Mucosa of descending colon (tissue), 3 donors: ENCODE measurements at places on chromosomes 4 and X. TPM values are rescaled to one million over a fixed set of nuclear protein-coding genes. Genes with fewer than 3 reads are reported as not detected.
A peak's percentile ranks its signal among the peaks of the same experiment; 100 is the strongest.

DNA sequence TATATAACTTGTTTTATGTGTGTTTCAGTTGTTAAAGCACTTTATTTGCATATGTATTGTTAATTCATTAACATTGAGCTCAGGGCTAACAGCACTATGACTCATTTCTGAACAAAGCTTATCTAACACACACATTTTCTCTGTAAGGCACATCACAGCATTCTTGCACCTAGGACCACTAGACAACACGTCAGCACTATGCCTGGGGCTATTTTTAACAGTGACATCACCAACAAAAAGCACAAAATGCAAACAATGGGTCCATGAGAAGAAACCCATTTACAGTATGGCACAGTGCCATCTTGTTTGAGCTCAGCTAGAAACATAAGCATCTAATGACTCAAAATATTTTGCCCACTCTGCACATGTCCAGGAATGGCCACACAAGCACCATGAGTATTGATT lies 124.4 kb downstream of the RELL1 start:
- no peak for DNase-seq

DNA sequence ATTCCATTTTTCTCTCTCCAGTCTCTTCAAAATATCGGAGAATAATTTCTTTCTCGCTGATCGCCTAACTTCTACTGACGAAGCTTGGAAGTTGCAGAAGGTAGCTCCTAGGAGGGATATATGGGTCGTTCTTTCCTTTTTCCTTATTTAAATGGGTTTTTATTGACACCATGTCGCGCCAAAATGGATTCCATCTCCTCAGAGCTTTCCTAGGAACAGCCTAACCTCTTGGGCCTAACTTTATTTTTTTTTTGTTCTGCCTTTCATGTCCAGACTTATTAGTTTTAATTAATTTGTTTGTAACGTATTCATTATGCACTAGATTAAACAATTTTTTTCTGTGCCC lies 359.4 kb upstream of the ZCCHC13 start:
- no peak for DNase-seq

- no peak for DNase-seq
Measured at GRCh38 chr4:87118826-87119225, 101.6 kb downstream of the KLHL8 start.

- DNase-seq = no peak
Measured at GRCh38 chrX:40449396-40449795, 131.4 kb upstream of the ATP6AP2 start.

Gene F8A2
- total RNA-seq = not detected

Gene GAGE12J
- not detected for total RNA-seq

- DNase-seq = no peak
Measured at GRCh38 chrX:639151-639550, 8.6 kb downstream of the SHOX start.

Gene SSX1
- total RNA-seq = not detected

DNA sequence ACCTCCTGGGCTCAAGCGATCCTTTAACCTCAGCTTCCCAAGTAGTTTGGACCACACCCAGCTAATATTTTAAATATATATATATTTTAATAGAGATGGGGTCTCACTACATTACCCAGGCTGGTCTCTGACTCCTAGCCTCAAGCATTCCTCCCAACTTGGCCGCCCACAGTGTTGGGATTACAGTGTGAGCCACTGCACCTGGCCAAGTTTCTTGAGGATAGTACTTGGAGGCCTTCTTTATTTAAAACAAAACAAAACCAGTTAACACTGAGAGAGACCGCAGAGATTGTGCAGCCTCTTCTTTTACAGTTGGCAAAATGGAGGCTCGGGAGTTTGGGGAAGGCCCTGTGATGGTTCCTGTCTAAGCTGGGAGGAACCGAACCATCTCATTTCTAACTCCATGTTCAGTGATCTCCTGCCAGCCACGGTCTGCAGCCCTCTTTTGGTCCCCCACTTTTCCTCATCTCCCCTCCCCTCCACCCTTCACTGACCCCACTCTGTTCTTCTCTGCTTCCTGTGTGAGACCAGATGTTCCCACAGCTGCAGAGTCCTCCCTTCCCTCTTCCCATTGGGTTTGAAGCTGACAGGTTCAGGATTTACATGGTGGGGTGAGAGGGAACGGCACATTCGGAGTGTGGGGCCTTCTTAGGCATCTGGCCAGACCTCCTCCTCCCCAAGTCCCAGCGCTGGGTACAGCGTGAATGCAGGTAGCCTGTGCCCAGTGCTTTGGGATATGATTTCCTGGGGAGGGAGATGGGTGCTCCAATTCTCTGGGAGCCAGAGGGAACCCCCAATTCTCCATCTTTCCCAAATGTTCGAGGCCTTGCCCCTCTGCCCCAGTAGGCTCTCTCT lies 1.4 kb upstream of the SORCS2 start:
- DNase-seq = no peak

Gene PRKG2
- total RNA-seq = 9.8 TPM

Gene MAMLD1
- 1.0 TPM for total RNA-seq

- no peak for DNase-seq
Measured at GRCh38 chr4:182809417-182810102, 107.6 kb downstream of the DCTD start.

- DNase-seq = no peak
Measured at GRCh38 chr4:94306713-94307112, 35.9 kb downstream of the HPGDS start.

- DNase-seq = no peak
Measured at GRCh38 chr4:95124906-95125504, 367.2 kb downstream of the BMPR1B start.

GRCh38 chr4:23035521-23036056 lies 342.9 kb downstream of the GBA3 start:
- DNase-seq = no peak

Gene LINC00632
- 27.2 TPM for total RNA-seq

- DNase-seq = no peak
Measured at GRCh38 chr4:54840430-54840829, 182.7 kb downstream of the KIT start.

GRCh38 chrX:80334583-80334982 lies 85.7 kb upstream of the TENT5D start:
- DNase-seq = no peak

GRCh38 chr4:153528705-153529485 lies 62.7 kb downstream of the TMEM131L start:
- no peak for DNase-seq

- DNase-seq = peak; percentile 52
Measured at GRCh38 chr4:42371305-42372252, 25.7 kb upstream of the SHISA3 start.

GRCh38 chr4:125360727-125361126 lies 46.0 kb downstream of the FAT4 start:
- DNase-seq = no peak

Gene F9
- total RNA-seq = not detected

Gene LGI2
- total RNA-seq = 0.53 TPM

GRCh38 chr4:7431696-7432530 lies 2.8 kb downstream of the PSAPL1 start:
- DNase-seq = no peak

GRCh38 chr4:159334461-159334860 lies 231.6 kb downstream of the RAPGEF2 start:
- DNase-seq = no peak

GRCh38 chrX:134753718-134754008 lies 95.4 kb upstream of the PLAC1 start:
- DNase-seq = no peak

GRCh38 chr4:10160281-10160856 lies 43.8 kb upstream of the WDR1 start:
- DNase-seq = no peak

DNA sequence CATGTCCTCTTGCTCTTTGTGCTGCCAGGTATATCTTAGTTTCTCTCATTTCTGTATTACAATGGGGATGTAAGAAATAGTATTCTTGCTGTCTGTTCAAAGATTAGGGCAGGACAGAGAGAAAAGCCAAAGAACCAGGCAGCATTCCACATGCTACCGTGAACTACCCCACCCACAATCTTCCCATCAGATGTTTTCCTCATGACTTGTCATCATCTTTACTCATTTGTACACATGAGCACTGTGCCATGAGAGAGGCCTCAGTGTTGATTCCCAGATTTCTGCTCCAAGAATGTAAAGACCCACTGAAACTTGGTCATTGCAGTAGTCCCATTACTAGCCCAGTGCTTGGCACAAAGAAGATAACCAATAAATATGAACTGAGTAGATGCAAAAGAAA lies 354.6 kb upstream of the RASGEF1B start:
- DNase-seq = no peak

DNA sequence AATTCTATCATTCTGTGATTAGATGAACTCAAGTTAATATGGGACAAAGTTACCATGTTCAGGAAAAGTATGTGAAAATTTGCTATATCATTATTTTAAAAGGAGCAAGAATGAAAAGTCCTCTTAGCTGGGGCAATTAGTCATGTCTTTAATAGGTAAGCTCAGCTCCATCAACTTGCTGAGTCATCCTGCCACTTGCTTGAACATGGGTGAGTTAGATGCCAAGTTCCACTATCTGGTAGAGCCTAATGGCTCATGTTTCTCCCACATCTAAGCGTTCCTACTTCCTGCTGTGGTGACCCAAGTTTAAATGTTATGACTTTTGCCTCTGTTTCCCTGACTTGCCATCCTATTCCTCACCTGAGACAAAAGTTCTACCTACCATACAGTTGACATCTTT lies 276.8 kb downstream of the ZNF674 start:
- no peak for DNase-seq

DNA sequence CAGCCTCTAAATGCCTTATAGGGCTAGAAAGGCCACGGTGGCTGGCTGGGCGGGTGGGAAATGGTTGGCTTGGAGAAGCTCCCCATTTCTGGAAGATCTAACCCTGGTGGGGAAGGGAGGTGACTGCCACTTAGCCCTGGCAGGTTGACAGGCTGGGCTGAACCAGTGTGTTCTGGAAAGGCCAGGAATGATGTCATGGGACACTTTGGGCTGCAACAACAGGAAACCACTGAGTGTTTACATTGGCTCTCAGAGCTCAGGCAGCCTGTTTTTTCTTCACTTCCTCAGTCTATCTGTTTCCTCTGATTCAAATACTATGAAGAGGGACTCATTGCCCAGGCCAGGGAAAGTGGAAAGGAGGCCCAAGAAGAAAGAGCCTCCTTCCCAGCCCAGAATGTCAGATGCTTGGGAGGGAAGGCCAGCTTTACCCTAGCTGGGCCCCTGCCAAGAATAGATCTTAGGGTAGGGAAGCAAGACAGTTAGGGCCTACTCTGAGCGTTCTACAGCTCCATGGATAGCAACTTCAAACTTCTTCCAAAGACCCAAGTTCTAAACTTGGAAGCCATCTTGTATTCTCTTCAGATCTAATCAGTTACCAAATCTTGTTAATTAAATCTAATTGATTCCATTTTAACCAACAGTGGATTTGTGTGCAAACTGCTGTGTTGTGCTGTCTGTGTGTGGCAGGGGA lies 65.8 kb upstream of the MSN start:
- peak; percentile 78 for DNase-seq

DNA sequence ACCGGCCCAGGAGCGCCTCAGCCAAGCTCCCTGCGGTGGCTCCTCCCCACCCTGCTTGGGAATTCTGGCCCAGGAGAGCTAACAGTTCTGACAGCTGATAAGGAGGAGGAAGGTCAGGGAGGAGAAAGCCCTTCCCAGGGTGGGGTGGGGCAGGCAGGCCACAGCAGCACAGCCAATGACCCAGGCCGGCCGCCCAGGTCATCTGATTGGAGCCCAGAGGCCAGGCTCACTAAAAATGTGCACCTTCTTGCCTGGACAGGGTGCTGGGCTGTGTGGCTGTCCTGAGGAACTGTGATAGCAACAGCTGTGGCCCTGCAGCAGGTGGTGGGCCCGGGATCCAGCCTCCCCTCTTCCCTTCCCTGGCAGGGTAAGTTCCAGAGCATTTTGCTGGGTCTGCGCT lies 17.2 kb upstream of the SH3TC1 start:
- peak; percentile 78 for DNase-seq

DNA sequence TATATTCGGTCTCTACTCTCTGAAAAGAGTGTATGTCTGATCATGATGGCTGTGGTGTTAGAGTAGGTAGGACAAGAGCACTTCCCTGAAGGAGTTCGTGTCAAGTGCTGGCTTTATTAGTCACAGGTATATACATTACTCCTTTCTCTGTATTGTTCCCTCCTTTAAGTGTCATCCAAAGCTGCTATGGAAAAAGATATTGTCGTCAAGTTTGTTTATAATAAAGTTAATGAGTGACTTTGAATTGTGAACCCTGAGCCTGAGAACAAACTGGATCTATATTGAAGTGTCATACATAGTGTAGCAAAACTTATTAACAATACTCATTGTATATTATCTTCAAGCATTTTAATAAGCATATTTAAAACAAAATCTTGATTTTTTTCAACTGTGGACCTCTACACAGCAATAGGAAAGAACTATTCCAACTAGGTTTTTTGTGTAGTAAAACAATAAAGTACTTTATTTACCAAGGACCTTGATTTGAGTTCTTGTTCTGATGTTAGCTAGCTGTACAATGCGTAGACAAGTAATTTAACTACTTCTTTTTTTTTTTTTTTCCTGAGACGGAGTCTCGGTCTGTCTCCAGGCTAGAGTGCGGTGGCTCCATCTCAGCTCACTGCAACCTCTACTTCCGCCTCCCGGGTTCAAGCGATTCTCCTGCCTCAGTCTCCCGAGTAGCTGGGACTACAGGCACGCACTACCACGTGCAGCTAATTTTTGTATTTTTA lies 177.7 kb downstream of the RAPGEF2 start:
- DNase-seq = no peak

DNA sequence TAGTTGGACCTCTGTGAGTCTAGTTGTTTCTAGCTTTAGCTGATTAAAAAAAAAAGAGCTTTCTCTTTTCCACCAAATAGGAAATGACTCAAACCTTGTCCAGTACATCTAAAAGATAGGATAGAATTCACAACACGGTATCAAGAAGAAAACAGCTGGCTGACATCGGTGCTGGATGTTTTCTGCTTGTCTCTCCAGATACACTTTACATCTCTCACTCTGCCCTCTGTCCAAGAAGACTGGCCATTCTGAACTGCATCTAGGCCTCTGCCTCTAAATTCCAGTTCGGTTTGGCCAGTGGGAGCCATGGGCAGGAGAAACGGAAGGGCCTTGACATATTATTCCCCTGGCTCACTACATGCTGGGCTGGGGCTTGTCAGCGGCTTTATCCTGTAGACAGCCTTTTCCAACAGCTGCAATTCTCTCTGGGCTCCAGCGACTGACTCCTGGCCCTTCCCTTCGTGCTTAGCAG lies 57.3 kb upstream of the SHISA3 start:
- no peak for DNase-seq

- DNase-seq = no peak
Measured at GRCh38 chr4:83546786-83547185, 10.9 kb downstream of the GPAT3 start.

DNA sequence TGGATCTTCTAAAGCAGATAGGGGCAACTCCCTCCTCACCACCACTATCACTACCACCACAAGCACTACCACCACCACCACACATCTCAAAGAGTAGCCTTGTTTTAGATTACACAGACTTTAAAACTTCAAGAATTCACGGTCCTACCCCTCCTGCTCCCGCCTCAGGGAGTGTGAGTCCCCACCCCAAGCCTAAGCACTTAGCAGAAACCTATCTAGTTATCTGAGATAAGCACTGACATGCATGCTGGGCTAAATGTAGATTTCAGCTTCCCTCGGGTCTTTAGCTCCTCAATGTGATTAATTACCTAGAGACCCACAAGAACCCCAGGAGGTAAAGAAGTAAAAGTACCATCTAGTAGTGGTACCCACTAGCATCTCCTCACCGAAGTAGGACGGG lies 775 bp downstream of the AMOT start:
- no peak for DNase-seq
